ENCODE measurements at places on chromosomes 12 and 14.

- no peak for DNase-seq
Observed at GRCh38 chr14:42628602-42629001, 1021.9 kb downstream of the LRFN5 start.

DNA sequence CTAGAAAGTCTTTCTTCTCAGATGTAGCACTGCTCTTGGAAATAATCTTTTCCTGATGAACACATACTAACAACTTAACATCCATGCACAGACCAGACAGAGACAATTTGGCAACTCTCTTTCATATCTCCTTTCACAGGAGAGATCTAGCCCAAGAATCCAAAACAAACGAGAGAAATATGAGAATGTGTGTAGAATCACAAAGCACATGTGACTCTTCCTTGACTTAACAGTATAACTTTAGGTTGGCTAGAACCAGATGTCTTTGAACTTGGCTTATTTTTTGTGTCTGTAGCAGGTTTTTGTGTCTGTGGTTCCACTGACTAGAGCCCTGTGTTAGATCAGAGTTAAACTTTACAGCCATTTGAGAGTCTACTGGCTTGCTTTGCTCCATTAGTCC is 114.2 kb downstream of the STXBP6 start:
- no peak for DNase-seq

DNA sequence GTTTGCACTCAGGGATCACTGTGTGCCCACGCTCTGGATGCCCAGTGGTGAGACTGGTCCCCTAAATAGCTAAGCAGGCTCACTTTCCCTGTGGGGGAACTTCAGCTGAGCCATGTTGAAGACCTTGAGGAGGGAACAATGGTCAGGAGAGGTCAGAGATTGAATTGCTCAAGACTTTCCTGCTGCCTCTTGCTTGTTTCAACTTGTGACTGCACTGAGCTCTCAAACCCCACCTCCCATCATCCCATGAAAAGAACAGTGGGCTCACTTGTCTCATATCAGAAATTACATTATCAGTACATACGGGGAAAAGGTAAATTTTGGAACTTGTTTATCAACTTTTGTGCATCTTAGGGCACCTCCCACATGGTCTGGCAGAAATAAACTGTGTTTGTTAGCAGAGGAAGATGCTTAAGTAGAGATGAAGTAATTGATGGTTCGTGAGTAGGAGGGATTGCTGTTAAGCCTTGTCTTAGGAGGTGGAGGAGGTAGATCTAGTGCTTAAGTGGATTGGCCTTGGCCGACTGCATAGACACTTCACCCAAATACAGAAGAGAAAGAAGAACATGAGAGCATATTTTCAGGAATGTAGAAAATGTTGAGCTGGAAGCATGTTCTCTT is 15.0 kb upstream of the SERPINA1 start:
- DNase-seq, result no peak

DNA sequence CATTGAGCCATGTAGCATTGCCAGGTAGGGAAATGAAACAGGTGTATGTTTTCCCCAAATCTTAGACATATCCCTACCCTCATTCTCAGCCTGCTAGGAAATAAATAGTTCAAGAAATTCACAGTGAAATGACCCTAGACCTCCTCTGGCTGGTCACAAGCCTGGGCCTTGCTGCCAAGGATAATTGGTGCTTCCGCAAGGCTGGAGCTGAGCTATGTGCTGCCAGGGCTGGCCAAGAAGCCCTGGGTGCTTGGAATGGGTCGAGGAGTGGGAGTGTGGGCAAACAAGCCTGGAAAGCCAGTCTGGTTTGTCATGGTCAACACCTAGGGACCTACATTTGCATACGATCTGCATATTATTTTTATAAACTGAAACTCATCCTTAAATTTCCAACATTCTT is 31.3 kb upstream of the SLC10A1 start:
- DNase-seq, result no peak

GRCh38 chr14:21192875-21193535 is 37.1 kb upstream of the OR5AU1 start:
- DNase-seq, result no peak

GRCh38 chr12:65977384-65977783 is 153.1 kb downstream of the HMGA2 start:
- no peak for DNase-seq

DNA sequence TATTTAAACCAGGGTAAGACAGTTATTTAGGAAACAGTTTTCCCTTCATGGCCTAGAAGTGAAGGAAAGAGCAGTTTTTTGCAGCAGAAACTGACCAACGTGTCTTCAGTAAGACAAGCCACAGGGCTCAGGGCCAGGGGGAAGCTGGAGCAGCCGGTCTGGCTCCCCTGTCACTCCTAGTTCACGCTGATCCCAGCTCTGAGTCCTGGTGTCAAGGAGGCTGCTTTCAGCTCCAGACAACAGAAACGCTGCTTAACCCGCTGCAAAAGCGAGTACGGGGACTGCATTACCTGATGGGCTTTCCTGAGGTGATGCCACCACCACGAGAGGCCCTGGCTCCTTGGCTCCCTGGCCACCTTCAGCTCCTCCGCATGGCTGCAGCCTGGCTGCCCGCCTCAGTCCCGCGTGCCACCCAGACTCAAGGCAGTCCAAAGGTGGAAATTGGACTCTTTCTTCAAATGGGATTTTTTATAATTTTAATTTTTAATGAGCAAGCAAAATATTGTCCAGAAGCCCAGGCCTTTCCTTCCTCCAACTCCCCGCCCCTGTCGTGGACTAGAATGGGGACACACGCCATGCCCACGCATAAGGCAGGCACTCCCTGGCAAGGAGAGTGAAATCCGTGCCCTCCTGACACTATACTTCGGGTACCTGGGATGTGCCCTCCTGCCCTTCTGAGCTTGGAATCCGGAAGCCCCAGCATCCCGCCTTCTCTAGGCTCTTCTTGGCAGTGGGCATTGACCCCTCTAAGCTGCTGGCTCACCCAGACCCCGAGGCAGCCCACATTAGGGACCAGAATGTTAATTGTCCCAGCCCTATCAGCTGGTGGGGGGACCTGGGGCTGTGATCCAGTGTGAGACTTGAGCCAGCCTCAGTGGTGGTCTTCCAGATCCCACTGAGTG is 85.0 kb downstream of the PAPOLA start:
- no peak for DNase-seq

DNA sequence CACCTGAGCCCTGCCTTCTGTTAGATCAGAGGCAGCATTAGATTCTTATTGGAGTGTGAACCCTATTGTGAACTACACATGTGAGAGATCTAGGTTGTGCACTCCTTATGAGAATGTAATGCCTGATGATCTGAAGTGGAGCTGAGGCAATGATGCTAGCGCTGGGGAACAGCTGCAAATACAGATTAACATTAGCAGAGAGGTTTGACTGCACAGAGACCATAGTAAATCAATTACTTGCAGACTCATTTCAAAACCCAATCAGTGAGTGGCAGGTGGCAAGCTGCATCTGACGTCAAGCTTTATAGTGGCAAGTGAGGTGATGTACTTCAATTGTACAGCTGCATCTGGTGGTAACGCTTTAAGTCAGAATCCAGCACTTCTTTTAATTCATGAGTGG is 141.6 kb downstream of the GPHN start:
- DNase-seq, result no peak

GRCh38 chr12:25825446-25825845 is 133.0 kb upstream of the RASSF8 start:
- DNase-seq, result no peak

DNA sequence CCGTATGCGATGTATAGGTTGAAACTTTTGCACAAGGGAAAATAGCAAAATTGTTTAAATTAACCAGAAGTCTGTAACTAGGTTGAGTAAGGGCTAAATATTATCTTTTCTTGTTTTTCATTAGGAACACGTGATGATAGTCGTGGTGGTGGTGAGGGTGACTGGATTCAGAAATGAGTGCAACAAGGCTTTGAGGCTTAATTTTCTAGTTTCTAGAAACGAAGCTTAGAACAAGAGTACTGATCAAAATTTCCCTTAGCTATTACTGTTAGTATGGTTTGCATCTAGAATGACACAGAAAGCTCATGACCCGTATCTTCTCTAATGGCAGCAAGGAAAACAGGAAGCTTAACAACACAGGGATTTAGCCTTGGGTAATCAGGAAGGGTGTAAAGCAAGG is 7.0 kb downstream of the SLIRP start:
- DNase-seq, result no peak

DNA sequence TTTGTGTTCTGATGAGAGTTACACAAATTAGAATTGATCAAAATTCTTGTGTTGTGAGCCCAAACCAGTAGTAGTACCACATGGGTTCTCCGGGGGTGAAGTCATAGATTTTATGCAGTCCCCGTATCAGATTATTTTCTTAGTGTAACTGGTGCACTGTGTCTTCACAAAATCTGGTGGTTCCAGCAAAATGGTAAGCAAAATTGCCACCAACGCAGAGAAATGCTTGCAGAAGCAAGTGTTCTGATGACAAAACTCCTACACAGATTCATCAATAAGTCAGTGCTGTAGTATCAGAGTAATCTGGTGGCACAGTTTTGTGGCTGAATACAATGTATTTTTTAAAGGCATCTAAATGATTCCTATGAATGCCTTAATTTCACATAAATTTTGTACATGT is 1.3 kb upstream of the CACNA2D4 start:
- DNase-seq, result no peak

GRCh38 chr12:123253641-123254459 is 17.8 kb downstream of the CDK2AP1 start:
- DNase-seq, result no peak

- DNase-seq, result no peak
Observed at GRCh38 chr12:38919191-38919590, 13.8 kb upstream of the CPNE8 start.
